ENCODE measurements at places on chromosomes 5 and 9. TPM values are rescaled to one million over a fixed set of nuclear protein-coding genes. Genes with fewer than 3 reads are reported as not detected.

The GAPT gene
- total RNA-seq: not detected

The LCN10 gene
- total RNA-seq: not detected

The PCDHB7 gene
- 0.29 TPM for total RNA-seq

The ZNF622 gene
- total RNA-seq: 34.0 TPM

The PPP1R26 gene
- 19.1 TPM for total RNA-seq

The PTCH1 gene
- 3.6 TPM for total RNA-seq

The TMEM252 gene
- total RNA-seq: not detected

The DMRTA1 gene
- 0.77 TPM for total RNA-seq

The GMCL2 gene
- not detected for total RNA-seq

The TLR4 gene
- not detected for total RNA-seq

The CYSTM1 gene
- total RNA-seq: 105 TPM

The STPG3 gene
- not detected for total RNA-seq

The ENTPD2 gene
- 13.4 TPM for total RNA-seq

The FGD3 gene
- not detected for total RNA-seq

The SPAG8 gene
- 0.37 TPM for total RNA-seq

The CAPSL gene
- total RNA-seq: not detected

The HAVCR2 gene
- total RNA-seq: 0.17 TPM

The CDO1 gene
- 0.44 TPM for total RNA-seq

The PCDHGB6 gene
- 1.4 TPM for total RNA-seq

The PCDHB6 gene
- total RNA-seq: 0.22 TPM

- DNase-seq: no peak
These were observed 281.8 kb upstream of the RFX3 start for GRCh38 chr9:3807601-3808000.

- no peak for DNase-seq
These were observed 260.2 kb upstream of the NR4A3 start for GRCh38 chr9:99561509-99561917.

DNA sequence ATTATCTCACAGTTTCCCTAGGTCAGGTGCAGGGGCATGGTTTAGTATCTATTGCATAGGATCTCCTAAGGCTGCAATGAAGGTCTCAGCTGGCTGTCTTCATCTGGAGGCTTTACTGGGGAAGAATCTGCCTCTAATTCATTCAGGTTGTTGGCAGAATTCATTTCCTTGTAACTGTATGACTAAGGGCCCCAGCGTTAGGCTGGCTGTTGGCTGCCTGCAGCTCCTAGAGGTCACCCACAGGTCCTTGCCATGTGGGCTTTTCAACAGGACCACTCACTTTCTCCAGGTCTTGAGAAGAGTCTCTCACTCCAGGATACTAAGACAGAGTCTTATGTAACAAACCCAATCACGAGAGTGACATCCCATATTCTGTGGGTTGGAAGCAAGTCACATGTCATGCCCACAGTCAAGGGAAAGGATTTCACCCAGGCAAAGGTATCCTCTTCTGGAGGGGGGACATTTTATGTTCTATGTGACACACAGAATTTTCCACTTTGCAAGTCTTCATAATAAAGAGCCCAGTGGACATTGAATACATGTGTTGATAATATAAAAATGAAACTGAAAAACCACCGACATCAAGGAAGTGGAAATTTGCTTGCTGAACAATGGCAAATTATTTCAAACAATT, 38.2 kb downstream of the HMHB1 start:
- peak; percentile 10 for DNase-seq

DNA sequence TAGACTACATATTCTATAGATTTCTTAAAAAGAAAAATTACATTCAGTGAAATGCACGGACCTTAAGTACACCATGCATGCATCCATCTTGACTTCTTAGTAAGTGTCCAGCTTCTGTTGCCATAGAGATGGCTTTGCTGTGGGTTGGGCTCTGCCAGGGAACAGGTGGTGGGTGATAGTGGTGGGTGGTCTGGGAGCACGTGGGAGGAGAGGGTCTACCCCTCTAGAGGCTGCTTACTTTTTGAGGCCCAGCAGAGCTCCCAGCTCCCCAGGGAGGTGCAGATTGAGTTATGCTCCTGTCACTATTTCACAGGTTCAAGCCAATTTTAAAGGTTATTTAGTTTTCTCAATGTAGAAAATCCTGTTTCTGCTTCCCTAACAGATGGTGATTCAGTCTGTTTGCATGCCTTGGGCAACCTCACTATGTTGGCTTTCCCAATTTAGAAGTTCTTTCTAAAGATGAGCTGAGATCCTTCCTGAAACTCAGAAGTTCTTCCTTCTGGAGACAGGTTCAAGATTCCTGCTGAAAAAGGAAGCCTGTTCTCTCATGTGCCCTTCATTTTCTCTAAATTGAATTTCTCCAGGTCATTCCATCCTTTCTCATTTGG, 107.4 kb upstream of the LHFPL2 start:
- DNase-seq: no peak

DNA sequence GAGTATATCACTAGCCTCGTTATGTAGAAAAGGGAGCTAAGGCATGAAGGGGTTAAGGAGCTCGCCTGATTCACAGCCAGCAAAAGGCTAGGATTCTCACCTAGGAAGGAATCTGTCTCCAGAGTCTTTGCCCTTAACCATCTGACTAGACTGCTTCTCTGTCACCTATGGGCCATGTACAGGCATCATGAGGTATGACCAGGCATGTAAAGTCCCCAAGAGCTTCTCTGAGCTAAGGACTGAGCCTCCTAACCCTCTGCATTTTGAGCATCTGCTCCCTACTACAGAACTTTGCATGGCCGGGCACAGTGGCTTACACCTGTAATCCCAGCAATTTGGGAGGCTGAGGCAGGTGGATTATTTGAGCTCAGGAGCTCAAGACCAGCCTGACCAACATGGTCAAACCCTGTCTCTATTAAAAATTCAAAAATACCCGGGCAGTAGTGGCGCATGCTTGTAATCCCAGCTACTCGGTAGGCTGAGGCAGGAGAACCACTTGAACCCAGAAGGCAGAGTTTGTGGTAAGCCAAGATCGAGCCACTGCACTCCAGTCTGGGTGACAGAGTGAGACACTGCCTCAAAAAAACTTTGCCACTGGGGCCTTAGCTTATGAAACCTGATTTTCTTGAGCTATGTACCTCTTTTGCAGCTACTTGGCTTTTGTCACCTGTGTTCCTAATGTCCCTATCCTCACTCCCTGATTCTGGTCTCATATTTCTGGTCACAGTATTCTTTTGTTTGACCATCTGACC, 33.2 kb upstream of the IL7R start:
- DNase-seq: no peak

GRCh38 chr5:149175346-149176105, 34.2 kb downstream of the ABLIM3 start:
- no peak for DNase-seq

GRCh38 chr5:56244627-56245026, 11.5 kb upstream of the ANKRD55 start:
- no peak for DNase-seq

DNA sequence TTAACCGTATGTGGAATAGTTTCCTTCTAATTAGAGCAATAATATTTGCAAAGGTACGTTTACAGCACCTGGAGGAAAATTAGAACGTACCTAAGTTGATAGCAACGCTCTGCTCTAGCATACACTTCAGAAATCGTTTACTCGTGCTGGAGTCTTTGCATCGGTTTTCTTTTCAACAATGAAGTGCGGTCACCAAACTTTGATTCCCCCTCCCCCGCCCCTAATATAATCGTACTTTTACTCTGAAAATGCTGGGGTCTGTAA, 506 bp downstream of the ADAMTS19 start:
- peak; percentile 13 for DNase-seq

GRCh38 chr5:141127305-141127704, 5.7 kb downstream of the PCDHB4 start:
- DNase-seq: no peak

GRCh38 chr5:16936150-16936988, at the start of gene MYO10:
TSS of gene MYO10 (minus strand) at chr5:16936288. CDS start at chr5:16935808, 480 bp downstream.
- DNase-seq: peak; percentile 76

DNA sequence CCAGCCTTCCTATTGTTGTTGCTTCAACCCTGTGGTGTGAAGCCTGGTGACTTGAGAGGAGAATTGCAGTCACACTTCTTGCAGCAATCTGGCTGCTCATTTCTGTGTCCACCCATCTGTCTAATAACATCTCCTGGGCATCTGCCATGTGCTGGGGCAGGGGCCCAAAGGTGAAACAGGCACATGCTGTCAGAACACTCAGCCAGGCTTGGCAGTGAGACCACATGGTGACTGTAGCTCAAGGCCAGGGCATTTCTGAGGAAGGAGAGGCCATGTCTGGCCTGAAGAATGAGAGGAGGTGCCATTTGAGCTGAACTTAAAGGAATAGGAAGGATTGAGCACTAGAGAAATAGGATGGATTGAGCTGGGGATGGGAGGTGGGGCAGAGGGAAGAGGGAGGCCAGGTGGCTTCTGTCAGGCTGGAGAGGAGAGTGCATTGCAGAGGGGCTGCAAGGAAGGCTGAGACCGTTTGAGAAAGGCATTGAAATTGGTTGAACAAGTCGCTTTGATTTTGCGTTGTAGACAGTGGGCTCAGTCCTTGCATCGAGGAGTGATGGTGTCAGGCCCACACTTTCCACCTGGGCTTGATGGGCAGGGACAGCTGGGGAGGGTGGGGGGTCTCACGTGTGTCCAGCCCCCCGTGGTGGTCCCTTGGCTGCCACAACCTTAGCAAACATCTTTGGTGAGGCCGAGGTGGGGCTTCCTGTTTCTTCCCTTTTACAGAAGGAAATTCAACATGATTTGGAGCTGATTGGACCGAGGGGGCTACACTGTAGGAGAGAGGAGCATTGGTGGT, 222.4 kb downstream of the CACNA1B start:
- DNase-seq: no peak

DNA sequence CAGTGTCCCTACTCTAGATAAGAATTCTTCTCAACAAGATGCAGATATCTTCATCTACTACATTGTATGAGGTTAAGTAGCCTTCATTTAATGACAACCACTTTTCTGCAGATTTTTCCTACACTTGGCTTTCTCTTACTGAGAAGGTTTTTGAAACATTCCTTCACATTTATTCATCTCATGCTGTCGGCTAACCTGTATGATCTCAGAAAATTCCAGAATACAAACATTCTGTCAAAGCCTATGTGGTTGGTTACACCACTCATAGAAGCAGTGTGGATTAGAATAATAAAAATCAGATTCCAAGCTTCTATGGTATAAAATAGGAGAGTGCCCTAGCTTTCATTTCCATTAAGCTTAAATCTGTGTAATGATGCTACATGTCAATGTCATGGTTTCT, 39.4 kb upstream of the ERCC6L2 start:
- no peak for DNase-seq

DNA sequence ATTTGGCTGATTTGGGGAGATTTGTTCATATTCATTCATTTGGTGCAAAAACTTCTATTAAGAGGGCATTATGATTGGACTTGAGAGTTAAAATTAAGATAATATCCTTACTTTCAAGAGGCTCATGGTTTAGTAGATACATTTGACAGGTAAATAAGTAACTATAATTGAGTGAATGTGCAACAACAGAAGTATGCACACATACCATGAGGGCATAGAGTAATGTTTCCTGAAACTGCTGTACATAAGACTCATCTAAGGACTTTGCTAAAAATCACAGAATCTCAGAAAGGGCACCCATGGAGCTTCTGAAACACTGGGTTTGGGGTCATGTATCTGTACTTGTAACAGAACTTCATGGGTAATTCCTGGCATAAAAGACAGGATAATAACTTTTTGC, 70.1 kb upstream of the PPP2R2B start:
- DNase-seq: no peak

GRCh38 chr5:912280-913091, 19.8 kb downstream of the TRIP13 start:
- DNase-seq: peak; percentile 97

DNA sequence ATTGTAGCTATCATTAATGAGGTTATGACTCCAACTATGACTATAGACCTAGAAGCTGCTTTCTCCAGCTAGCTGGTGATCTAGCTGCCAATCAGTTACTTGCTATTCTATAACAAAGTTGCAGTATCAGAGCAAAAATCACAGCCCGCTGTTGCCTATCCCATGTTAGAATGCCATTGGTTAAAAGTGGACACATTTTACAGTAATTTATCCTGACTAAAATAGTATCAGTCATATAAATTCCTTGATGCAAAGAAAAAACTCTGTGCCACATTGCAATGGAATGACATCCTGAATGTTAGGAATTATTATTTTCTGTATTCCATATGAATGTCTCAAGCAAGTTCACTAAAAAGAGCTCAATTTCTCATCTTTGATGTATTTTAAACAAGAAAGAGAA, 626.5 kb downstream of the PDE4D start:
- no peak for DNase-seq

DNA sequence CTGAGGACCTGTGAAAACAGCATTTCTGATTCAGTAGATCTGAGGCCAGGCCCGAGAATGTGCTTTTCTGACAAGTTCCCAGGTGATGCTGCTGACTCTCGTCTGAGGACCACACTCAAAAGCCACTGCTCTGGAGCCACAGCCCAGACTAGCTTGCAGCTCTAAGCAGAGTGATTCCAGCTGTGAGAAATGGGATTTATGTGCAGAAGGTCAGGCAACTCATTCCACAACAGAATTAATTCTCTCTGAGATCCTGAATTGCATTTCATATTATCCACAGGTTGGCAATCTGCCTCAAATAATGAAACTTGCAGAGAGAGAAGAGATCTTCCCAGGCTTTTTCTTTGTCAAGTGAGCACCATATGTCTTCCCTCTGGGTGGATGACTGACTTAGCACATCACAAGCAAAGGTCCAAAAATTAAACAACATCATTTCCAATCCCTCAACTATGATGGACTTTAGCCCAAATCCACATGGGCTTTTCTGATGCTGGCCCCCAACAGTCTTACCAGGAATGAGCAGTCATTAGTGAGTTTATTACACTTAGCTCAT, 140.2 kb downstream of the ALDH1A1 start:
- no peak for DNase-seq

- no peak for DNase-seq
These were observed 74.1 kb downstream of the CSF2 start for GRCh38 chr5:132147663-132148062.

DNA sequence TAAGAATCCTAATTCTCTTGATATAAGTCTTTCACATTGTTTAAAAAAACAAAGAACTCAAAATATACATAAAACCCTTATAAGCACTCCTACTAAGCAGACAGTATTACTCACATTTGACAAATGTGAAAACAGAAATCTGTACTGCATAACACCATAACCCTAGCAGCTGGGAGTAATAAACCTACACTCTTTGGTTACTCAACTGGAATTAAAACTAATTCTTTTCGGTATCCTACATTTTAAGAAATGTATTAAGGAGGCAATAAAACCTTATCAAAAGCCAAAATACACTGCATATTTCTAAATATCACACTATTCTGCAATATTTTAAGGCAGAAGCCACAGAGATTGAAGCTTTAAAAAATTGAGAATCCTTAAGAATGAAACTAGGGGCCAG, 6.8 kb downstream of the AUH start:
- no peak for DNase-seq

- DNase-seq: peak; percentile 96
These were observed 26.7 kb downstream of the ERGIC1 start for GRCh38 chr5:172860520-172861443.

DNA sequence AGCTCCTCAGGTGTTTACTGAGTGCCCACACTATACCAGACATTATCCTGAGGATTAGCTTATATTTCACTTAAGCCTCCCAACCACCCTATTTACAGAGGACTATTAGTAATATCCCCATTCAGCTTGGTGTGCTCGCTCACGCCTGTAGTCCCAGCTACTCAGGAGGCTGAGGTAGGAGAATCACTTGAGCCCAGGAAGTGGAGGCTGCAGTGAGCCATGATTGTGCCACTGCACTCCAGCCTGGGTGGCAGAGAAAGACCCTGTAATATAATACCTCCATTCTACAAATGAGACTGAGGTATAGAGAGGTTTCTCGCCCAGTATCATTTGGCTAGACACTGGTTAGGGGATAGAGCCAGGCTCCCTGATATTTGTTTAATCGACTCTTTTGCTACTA, 18.0 kb upstream of the MATR3 start:
- no peak for DNase-seq

Measured in MCF 10A (cell line).